Nephron progenitor cell (in vitro differentiated cells): ENCODE measurements at places on chromosomes 13 and 19.

GRCh38 chr13:96672016-96672415 lies 322.3 kb downstream of the OXGR1 start:
- no peak for DNase-seq

- DNase-seq, result no peak
Measured at GRCh38 chr13:45847554-45848224, 3.9 kb downstream of the SIAH3 start.

GRCh38 chr19:48780631-48781391 lies 25.5 kb downstream of the FGF21 start:
- no peak for DNase-seq

DNA sequence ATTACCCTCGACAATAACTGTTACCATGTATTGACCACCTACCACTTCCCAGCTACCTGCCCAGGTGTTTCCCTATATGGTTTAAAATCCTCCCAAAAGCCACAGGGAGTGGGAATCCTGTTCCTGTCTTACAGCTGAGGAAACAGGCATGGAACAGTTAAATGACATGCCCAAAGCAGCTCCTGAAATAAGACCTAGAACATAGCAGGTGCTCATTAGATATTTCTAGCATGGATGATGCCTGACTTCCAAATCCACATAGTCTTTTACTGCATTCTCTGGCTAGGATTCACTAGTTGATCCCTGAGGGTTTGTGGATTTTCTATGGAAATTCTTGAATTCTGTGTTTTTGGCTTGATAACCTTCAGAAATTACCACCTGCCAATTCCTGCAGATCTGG lies 13.0 kb downstream of the KCNN4 start:
- DNase-seq, result no peak

DNA sequence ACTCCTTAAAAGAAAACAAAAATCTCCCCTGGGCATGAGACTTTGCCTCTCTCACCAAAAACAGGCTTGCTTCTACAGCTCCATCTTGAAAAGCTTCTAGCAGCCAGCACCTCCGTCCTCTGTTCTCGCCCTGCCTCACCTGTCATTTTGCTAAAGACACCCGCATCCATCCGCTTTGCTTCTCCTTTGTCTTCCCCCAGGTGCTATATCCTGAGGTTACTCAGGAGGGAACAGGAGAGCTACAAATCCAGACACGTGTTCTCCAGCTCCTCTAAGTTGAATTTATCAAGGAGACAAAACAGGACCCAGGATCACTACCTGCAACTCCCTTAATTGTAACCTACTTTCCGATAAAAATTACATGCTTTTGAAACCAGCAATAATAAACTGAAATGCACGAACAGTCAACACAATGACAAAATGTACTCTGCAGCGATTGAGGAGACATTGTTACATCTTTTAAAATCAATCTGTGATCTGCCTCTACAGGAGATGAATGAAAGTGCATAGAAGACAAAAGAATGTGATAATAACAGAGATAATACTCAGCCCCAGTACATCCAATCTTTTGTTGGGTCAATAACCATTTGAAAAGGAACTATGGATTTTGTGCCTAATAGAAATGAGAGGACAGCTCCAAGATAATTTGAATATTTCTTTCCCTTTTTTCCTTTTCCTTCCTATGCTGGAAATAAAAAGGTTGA lies 221.2 kb downstream of the DCLK1 start:
- no peak for DNase-seq

GRCh38 chr19:11361037-11361770 lies 6.0 kb downstream of the PLPPR2 start:
- DNase-seq, result peak; percentile 99

DNA sequence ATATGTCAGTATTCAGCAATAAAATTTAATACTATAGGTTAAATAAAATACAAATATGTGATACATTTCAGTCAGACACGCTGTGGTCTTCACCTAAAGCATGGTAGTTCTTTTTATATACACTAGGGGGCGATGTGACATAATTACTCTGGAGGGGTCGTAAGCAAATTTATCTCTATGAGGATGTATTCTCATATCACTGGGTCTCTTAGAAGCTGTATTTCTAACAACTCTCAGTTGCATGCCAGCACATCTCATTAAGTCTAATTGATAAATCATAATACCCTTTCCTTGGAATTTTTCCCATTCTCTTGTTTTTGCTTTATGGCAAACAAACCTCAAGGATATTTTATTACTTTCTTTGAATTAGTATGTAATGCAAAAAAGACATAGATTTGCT lies 3.9 kb upstream of the PCDH17 start:
- no peak for DNase-seq

- no peak for DNase-seq
Measured at GRCh38 chr13:34258646-34259386, 440.9 kb downstream of the RFC3 start.

- no peak for DNase-seq
Measured at GRCh38 chr13:59423708-59424340, 739.9 kb downstream of the DIAPH3 start.

- no peak for DNase-seq
Measured at GRCh38 chr13:27349458-27349857, 75.0 kb upstream of the GTF3A start.

- DNase-seq, result no peak
Measured at GRCh38 chr19:6979399-6979798, 41.8 kb downstream of the MBD3L2B start.

- DNase-seq, result no peak
Measured at GRCh38 chr19:44894946-44895345, 3.9 kb downstream of the TOMM40 start.

- no peak for DNase-seq
Measured at GRCh38 chr19:1253514-1254080, 5.2 kb downstream of the MIDN start.

DNA sequence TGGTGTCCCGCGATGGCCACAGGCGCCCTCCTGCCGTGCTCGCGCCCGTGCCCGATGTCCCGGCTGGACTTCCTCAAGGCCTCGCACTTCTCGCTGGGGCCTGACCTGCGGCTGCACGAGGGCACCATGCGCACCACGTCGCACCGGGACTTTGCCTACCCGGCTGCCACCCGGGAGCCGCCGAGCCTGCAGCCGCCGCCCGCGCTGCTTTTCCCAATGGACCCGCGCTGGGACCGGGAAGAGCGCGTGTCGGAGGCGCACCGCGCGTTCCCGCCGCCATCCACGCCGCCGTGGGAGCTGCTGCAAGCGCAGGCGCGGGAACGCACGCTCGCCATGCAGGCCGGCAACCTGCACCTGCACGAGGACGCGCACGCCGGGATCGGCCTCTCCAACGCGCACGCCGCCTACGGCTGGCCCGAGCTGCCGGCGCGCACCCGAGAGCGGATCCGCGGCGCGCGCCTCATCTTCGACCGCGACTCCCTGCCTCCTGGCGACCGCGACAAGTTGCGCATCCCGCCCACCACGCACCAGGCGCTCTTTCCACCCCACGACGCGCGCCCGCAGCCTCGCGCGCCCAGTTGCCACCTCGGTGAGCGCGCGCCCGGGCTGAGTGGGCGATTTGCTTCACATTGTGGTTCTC lies 12.1 kb upstream of the PEX11G start:
- peak; percentile 83 for DNase-seq

DNA sequence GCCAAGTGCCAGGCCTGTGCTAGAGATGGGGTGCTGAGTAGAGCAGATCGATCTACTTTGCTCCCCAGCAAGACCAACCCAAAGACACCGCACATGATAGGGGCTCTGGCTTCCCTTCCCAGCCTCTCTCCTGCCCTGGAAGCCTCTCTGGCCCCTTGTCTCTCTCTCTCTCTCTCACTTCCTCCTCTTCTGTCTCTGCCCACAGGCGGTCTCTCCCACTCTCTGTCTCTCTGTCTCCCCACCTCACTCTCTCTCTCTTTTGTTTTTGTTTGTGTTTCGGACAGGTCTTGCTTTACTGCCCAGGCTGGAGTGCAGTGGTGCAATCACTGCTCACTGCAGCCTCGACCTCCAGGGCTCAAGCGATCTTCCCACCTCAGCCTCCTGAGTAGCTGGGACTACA lies 1.3 kb downstream of the SELENOV start:
- DNase-seq, result no peak

- no peak for DNase-seq
Measured at GRCh38 chr13:75847588-75847987, 211.5 kb downstream of the LMO7 start.

GRCh38 chr19:37961198-37961597 lies 54.2 kb downstream of the SIPA1L3 start:
- DNase-seq, result no peak

GRCh38 chr13:27977476-27978300 lies 8.6 kb upstream of the CDX2 start:
- peak; percentile 63 for DNase-seq

DNA sequence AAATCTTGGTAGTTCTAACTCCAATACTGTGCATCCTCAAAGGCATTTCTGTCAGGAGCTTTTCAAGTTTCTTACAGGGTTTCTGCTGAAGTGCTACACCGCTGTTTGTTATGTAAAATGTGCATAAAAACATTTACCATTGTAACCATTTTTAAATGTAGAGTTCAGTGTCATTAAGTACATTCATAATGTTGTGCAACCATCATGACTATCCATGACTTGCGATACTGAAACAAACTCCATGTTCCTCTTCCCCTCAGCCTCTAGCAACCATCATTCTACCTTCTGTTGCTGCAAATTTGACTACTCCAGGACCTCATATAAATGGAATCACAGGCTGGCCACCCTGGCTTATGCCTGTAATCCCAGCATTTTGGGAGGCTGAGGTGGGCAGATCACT lies 14.4 kb upstream of the SLC25A42 start:
- DNase-seq, result no peak

DNA sequence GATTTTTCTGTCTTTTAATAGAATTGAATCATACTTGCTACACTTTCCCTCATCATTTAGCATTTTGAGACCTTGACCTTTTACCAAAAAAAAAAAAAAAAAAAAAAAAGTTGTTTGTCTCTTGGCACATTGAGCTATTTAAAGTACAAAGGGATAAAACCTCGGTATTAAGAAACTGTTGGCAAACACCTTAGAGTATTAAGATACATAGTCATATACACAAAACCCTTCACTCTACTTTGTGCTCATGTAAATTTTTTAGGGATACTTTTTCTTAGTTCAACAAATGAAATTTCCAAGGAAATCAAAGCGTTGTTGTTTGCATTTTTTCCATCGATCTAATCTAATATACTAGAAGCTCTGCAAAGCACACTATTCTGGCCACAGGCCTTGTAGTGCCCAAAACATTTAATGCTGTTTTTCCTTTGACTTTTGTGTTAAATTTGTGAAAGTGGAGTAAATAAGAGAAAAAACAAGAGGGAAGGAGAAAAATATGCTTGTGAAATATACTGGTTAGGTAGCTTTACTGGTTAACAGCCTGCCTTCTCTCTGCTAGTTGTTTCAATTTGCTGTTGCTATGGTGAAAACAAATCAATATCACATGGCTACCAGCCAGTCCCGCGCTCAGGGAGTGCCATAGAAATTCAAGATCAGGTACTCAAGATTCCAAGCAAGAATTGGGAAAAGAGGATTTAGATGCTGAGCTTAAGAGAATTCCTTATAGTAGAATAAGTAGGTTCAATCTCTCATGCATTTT lies 2.6 kb downstream of the MBNL2 start:
- DNase-seq, result no peak

DNA sequence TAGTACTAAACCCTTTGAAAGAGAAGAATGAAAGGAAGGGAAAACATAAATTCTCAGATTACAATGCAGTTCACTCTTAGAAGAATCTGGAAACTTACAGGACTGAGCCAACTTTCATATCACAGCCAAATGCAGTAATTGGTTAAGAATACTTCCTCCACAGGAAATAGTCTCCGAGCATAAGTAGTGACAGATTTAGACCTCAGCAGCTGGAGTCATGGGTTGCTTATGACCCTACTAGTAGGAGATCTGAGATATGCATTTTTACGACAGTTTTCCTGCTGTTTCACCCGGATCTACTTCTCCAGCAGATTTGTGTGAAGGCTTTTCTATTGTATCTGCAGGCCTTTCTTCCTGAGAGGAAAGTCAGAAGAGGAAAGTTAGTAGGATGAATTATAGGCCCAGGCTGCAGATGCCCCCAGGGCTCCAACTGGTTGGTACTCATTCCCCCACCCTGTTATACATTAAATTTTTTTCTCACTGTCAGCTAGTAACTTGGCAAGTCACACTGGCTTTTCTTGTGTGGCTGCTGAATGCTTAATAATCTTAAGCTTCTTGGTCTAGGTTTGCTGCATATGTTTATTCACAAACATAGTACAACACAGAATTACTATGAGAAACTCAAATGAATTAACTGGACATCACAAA lies 1241.5 kb upstream of the MIR17HG start:
- DNase-seq, result no peak

GRCh38 chr19:19258589-19259338 lies 14.3 kb downstream of the TM6SF2 start:
- DNase-seq, result no peak

- DNase-seq, result peak; percentile 88
Measured at GRCh38 chr19:45478454-45479238, 10.8 kb downstream of the FOSB start.

- DNase-seq, result no peak
Measured at GRCh38 chr13:92460479-92460878, 766.1 kb upstream of the GPC6 start.

DNA sequence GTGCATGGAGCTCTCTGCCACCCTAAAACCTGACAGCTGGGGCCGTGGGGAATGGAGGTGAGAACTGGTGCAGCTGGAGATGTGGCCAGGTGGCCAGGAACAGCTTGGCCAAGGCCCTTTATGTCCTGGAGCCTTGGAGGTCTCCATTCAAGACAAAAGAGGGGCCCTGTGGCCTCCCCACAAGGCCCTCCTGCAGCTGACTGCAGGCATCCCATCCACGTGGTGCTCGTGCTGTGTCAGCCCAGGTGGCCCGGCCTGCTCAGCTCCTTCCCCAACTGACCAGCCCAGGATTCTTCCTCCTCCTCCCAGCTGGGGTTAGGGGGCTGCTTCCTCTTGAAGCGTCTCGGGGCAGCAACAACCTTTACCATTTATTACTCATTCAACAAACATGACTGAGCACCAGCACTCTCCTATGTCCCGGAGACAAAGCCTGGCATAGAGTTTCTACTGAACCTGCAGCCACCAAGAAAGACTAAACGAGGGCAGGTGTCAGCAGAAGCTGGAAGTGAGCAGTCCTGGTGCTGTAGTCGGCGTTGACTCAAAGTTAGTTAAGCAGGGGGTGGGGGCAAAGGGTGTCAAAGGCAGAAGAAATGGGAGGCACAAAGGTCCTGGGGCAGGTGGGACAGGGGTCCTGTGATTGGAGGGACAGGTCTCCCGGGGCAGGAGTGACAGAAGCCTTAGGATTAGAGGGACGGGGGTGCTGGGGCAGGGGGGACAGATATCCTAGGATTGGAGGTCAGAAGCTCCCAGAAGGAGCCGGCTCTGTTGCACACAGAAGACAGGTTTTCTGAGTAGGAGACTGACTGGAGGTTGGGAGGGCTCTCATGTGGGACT lies 23.3 kb upstream of the C13orf46 start:
- no peak for DNase-seq

- no peak for DNase-seq
Measured at GRCh38 chr13:38888309-38888708, 102.3 kb downstream of the STOML3 start.

- no peak for DNase-seq
Measured at GRCh38 chr19:13850910-13851733, 25.8 kb upstream of the NANOS3 start.
